ENCODE measurements at places on chromosomes 2 and 18. TPM values are rescaled to one million over a fixed set of nuclear protein-coding genes. Genes with fewer than 3 reads are reported as not detected.

The ZEB2 gene
- total RNA-seq = 43.7 TPM

The GRHL1 gene
- total RNA-seq = 0.16 TPM

The FAM110C gene
- not detected for total RNA-seq

The CYS1 gene
- under 0.01 TPM for total RNA-seq

The RNU2-63P gene
- total RNA-seq = not detected

The TSGA10 gene
- total RNA-seq = 0.18 TPM

The SGPP2 gene
- total RNA-seq = not detected

The RTP5 gene
- not detected for total RNA-seq

The KIAA2012 gene
- total RNA-seq = not detected

The COL4A4 gene
- total RNA-seq = 45.2 TPM

The ACTG2 gene
- total RNA-seq = not detected

The FAM210A gene
- total RNA-seq = 8.5 TPM

The GTF2A1L gene
- 1.3 TPM for total RNA-seq

The SERPINB4 gene
- total RNA-seq = not detected

The TMEM163 gene
- total RNA-seq = 1.3 TPM

The LDLRAD4 gene
- total RNA-seq = not detected

The ANKRD29 gene
- 0.90 TPM for total RNA-seq

The PTH2R gene
- not detected for total RNA-seq

The TNFRSF11A gene
- total RNA-seq = 0.72 TPM

The FABP1 gene
- total RNA-seq = not detected

The ASAP2 gene
- 27.3 TPM for total RNA-seq

The GRB14 gene
- 1.1 TPM for total RNA-seq

The CFAP221 gene
- not detected for total RNA-seq

The PRSS56 gene
- not detected for total RNA-seq

The SNORC gene
- not detected for total RNA-seq

The PSD4 gene
- total RNA-seq = 0.16 TPM

The STPG4 gene
- not detected for total RNA-seq

The COPS9 gene
- 180 TPM for total RNA-seq

The MRO gene
- total RNA-seq = 3.1 TPM

The CFAP65 gene
- total RNA-seq = not detected

The KCNS3 gene
- total RNA-seq = 7.6 TPM

The TMEM182 gene
- total RNA-seq = 4.3 TPM

The CAB39 gene
- 51.4 TPM for total RNA-seq

All from cardiac atrium fibroblast (primary cell).